HS-27A (cell line): ENCODE measurements at places on chromosomes 3 and 15.

DNA sequence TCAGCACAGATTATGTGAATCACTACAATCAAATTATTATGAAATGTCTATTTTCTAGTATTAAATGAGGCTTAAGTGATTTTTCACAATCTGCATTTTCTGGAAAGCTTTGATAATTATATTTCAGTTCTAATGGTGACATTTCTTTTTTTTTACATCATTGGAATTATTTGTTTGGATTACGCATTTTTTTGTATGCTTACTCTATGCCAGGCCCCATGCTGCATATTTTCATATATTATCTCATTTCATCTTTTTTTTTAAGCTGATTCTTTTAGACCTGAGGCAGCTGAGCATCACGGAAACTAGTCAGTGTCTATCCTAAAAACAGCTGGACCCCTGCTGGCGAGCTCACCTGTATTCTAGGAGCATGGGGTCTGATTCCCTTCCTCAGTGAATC lies 31.1 kb downstream of the SLCO3A1 start:
- no peak for DNase-seq

DNA sequence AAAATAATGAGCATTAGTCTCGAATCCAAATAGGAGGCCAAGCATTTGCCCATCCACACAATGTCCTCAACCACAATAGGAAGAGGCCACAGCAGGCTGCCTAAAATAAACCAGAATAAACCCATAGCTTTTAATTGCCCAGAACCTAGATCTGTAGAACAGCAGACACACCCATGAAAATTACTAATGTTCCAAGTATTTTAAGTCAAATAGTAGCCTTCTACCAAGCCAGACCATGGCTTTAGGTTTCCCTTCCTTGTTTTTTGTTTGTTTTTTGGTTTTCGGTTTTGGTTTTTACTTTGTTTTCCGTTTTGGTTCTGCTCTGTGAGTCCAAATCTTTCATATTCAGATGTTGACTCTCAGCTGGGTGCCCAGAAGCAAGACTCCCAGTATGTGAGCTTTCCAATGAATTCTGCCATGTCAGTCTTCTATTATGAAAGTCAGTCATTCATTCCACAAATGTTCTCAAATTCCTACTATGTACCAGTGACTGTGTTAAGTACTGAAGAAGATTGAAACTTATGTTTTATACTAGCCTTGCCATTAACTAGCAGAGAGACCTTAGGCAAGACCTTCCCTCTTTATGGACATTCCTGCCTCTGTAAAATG lies 57.8 kb upstream of the BOC start:
- no peak for DNase-seq

DNA sequence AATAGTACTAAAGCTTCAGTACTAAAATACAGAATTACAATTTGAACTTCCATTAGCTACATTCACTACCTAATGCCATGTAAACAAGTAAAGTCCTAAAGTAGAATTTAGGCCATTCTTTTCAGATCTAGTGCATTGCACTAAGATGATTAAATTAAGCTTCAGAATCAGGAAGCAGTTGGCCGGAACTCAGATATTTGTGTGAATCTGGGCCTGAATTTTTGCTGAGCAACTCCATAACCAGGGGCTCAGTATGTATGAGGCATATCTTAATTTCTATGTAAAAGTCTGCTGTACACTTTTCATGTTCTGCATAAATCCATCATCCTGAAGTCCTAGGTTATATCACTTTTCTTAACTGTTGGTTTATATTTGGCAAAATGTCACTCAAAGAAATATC lies 246.4 kb downstream of the RBMS3 start:
- DNase-seq, result no peak

- no peak for DNase-seq
Measured at GRCh38 chr3:30181178-30181465, 425.3 kb upstream of the TGFBR2 start.

DNA sequence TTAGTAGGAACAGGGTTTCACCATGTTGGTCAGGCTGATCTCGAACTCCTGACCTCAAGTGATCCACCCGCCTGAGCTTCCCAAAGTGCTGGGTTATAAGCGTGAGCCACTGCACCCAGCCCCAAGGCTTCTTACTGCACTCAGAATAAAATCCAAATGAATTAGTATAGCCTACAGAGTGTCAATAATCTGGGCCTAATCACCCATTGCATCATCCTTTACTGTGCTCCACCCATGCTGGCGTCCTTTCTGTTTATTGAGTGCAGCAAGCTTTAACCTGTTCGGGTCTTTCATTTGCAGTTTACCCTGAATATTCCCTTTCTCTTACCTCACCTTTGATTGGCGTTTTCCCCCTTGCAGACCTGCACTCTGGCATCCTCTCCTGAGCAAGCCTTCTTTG lies 77.7 kb downstream of the CEP63 start:
- no peak for DNase-seq
